ENCODE measurements at places on chromosomes 2 and 18.

DNA sequence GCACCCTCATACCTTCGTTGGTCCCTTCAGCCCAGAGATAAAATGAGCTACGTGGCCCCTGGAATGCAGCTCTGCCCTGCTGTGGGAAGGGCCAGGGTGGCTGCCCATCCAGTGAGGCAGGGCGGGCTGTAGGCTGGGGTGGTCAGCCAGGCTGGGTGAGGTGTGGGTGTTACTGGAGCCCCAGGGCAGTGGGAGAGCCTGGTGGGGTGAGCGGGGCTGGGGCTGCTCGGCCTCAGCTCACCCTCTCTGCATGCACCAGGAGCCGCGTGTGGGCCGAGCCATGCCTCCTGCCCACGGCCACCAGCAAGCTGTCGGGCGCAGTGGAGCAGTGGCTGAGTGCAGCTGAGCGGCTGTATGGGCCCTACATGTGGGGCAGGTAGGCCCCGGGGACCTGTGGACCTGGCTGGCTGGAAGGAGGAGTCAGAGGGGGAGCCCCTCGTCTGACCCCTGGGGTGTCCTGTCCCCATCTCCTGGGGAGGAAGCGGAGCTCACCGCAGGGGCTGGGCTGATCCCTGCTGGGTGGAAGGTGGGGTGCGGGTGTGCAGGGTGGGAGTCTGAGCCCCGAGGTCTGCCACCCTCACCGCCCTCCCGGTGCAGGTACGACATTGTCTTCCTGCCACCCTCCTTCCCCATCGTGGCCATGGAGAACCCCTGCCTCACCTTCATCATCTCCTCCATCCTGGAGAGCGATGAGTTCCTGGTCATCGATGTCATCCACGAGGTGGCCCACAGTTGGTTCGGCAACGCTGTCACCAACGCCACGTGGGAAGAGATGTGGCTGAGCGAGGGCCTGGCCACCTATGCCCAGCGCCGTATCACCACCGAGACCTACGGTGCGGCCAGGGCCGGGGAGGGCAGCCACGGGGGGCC lies 5.5 kb downstream of the RNPEPL1 start:
- DNase-seq: no peak

DNA sequence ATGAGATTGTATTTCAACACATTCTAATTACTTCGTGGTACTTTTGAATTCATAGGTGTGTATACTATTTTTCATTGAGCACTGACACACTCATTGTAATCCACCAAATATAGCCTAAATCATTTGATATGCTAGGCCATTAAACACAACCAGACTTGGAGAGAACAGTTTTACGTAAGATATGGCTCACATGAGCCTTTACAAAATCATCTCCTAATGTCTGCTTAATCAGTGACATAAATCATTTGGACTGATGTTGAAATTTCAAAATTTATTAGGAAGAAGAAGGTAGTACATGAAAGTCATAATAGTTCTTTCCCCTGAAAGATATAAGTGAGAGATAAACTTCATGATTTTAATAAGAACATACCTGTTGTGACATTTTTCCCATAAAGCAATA lies 550.2 kb upstream of the LINC00305 start:
- no peak for DNase-seq

GRCh38 chr2:171346723-171347557 lies 86.8 kb downstream of the METTL8 start:
- no peak for DNase-seq

- DNase-seq: no peak
Measured at GRCh38 chr2:234267534-234267933, 217.0 kb downstream of the SPP2 start.

DNA sequence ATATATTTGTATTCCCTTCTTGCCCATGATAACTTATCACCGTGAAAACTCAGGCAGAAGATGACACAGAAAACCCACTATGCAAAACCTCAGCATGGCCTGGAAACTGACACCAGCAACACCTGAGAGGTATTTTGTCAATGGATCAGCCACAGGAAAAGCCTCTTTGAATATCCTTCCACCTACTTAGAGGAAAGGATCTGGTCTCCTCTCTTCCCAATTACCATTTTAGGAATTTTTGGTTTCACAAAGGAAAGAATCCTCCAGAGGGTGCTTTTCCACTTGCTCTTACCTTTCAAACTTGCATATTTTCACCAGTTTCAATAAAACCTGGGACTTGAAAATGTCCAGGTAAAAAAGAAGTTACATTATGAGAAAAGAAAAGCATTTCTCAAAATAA lies 20.0 kb upstream of the MEIS1 start:
- no peak for DNase-seq

DNA sequence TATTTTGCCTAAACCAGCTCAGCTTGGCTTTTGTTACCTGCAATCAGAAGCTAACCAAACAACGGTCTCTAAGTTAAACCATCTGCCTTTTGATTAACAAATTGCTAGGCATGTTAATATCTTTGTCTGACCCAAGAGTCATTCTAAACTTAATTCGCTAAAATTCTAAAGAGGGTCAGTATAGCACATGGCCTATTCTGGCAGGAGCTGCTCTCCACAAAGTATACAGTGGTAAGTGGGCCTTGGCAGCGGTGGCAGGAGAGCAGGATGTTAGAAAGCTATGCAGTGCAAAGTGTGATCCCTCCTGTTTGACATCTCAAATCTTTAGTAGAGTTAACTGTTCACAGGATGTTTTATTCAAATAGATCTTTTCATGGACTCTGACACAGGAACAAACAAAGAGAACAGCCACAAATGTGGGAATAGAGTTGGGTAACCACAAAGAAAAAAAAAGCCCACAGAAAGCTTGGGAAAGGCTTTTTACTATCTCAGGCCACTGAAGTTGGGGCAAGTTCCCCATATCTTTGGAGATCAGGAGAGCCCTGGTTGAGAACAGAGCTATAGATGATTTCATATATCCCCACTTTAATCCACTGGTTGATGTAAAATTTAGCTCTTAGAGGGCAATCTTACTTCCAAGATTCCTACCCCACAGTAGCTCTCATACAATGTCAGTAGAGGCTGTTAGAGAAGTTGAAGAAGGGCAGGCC lies 10.6 kb downstream of the CFAP210 start:
- no peak for DNase-seq

- no peak for DNase-seq
Measured at GRCh38 chr2:101306410-101306809, 2.1 kb downstream of the RNF149 start.

DNA sequence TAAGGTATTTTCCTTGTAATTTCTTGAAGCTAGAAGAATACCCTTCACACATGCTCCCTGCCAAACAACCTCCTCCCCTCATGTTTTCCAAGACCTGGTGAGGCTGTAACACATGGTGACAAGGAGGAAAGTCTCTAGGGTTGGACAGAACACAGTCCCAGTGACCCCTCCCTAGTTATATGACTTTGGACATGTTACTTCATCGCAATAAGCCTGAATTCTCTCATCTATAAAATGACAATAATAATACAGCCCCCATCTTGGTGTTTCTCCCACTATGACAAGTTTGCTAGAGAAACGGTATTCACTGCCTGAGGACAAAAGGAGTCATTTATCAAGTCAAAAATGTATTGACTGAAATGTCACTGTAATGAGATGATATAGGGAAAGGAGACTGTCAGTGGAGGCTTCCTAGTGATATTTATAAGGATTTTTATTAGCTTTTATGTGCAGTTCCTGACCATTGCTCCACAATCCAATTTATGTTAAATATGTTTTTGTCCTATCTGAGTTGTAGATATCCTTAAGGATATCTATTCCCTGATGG lies 464.4 kb downstream of the SUCLG1 start:
- DNase-seq: no peak

DNA sequence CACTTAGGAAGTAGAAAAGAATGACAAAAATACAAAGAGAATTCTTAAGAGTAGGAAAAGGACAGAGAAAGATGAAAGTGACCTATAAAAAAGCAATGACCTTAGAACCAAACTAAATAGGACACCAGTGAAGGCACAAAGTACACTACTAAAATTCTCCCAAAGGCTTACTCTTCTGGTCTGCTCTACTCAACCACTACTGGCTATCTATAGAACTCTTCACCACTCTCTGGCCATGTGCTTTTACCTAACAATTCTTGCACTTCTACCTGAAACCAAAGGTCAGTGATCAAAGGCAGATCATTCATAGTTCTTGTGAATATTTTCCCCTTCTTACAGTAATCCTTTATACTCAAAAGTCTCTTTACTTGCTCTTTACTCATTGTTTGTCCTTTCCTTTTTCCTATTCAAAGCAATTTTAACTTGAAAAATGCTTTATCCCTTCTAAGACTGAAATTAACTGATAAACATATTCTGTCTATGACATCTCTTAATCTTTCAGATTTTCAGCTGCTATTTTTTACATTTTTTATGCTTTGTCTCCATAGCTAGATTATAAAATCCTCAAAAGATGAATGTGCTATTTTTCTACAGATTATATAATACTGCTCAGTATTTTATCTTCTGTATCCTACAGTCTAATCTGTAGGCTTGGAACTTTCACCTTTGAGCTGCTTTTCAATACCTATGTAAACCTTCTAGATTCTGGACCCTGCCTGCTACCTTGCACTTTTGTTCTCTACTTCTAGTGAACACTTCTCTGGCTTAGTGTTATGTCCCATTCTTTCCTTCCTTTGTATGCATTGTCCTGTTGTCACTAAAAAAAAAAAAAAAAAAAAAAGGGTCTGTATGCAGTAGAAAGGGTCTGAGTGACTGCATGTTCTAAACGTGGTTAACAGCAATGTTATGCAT lies 64.6 kb downstream of the NCKAP1 start:
- no peak for DNase-seq

DNA sequence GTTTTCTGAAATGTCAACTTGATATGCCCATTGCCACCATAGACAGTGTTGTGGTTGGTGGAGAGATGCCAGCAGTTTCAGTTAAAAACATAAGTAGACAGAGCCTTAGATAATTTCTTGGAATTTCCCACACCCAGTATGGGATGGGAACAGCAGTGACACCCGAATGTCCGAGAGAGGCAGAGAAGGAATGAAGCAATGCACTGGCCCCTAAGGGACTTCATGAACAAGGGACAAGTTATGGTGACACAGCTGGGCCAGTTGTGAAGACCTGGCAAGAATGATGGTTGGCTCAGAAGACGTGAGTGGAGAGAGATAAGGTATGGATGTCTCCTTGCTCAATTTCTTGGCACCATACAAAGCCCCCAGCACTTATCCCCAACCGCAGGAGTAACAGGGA lies 165.2 kb upstream of the APCDD1 start:
- DNase-seq: no peak

GRCh38 chr2:31378791-31379501 lies 35.6 kb downstream of the XDH start:
- DNase-seq: no peak

DNA sequence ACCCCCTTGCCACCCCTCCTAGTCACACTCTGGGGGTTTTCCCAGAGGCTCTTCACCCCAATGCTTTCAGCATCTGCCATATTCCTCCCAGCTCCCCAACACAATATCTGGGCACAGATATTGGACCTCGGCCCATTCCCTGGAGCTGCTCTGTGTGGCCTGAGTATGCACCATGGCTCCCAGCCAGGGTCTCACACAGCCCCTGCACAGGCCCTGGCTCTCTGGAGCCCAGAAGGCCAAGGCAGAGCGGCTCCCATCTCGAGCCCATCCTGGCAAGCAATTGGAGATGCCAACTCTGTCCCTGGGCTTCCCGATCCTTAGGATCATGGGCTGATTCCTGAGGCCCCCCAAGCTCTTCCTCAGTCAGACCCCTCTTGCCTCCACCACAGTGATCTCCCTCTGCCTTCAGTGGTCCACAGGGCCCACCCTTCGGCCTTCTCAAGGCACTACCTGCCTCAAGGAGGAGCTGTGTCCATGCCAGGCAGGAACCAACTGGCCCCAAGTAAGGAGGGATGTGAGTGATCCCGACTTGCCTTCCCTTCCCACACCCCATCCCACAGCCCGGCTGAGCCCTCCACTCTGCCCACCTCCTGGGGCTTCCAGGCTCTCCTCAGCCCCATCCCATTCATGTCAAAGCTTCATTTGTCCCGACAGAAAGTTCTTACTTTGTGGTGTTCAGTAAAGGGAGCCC lies 62.7 kb downstream of the ADD2 start:
- no peak for DNase-seq

DNA sequence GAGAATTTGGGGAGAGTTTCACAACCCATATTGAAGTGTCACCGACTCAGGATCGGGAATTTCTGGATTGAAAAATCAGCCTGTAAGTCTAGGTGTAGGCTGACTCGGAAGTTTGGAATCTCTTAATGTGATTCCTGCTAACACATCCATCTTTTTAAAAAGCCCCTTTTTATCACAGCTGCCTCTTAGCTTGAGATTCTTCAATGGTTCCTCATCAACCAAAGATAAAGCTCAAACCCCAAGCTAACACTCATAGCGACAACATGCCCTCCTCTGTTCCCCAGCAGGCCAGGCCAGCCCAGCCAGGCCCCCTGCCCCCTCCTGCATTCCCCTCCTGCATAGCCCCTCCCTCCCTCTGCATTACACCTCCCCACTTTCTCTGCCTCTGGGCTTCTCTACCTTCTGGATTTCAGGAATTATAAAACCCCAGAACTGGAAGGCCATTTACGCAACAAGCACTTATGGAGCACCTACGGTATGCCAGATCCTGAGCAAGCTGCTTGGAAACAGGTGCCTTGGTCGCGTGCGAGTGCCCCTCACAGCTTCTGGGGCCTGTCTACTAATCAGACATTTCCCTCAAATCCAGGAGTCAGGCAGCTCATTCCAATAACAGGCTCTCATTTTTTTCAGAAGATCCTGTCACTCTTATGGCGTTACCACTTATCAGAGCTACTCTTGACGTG lies 63.4 kb downstream of the EMX1 start:
- no peak for DNase-seq

DNA sequence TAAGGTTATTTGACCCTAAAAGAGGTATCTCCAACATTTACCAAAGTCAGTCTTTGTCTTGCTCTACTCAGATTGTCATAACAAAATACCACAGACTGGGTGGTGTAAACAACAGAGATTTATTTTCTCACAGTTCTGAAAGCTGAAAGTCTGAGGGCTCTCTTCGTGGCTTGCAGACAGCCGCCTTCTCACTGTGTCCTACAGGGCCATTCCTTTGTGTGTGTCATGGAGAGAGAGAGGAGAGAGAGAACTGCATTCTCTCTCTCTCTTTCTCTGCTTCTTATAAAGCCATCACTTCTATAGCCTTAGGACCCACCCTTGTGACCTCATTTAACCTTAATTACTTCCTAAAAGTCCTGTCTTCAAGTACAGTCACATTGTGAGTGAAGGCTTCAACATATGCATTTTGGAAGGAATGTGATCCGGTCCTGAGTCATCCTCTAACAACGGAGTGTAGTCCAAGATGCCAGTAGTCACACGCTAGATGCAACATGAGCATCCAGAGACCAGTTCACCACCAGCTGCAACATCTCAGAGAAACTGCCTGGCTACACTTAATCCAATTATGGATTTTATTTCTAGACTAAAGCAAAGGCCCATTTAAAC lies 130.2 kb downstream of the CD226 start:
- no peak for DNase-seq

DNA sequence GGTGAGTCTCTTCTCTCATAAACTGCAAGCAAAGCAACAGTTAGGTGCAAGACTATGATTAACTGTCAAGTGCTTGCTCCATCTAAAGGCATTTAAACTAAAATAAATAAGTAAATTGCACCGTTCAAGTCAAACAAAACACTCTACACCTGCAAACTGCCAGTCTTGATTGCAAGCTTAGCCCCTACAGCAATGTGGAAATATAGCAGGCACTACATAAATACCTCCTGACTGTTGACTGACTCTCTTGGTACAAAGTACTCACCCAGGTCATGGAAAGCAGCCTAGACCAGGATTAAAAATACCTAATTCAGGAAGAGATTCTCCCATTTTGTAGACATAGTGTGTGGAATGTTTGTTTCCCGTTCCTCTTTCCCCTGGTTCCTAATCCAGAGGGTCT lies 176.6 kb upstream of the KLHL29 start:
- no peak for DNase-seq

GRCh38 chr2:224973112-224974016 lies 68.9 kb downstream of the DOCK10 start:
- no peak for DNase-seq
